Renal cortex interstitium (tissue), 15 donors: ENCODE measurements at places on chromosomes 2 and 18.

DNA sequence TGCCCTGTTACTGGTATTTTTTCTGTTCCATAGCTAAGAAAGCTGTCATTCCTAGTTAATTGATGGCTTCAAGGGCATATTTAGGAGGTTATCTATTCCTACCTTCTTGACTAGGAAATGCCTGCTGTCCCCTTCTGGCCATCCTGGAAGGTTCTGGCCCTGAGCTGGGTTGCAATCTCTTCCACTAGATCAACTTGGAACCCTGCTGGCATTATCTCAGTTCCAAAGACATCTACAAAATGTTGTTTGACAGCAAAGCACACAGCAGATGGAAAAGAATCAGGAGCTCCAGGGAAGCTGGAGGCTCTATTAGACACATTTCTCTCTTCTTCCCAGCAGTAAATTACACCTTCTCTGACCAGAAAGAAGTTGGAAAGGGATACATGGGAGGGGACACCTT, 192.1 kb downstream of the ARHGAP28 start:
- DNase-seq: no peak

- no peak for DNase-seq
Observed at GRCh38 chr2:195501746-195502145, 155.3 kb upstream of the SLC39A10 start.

DNA sequence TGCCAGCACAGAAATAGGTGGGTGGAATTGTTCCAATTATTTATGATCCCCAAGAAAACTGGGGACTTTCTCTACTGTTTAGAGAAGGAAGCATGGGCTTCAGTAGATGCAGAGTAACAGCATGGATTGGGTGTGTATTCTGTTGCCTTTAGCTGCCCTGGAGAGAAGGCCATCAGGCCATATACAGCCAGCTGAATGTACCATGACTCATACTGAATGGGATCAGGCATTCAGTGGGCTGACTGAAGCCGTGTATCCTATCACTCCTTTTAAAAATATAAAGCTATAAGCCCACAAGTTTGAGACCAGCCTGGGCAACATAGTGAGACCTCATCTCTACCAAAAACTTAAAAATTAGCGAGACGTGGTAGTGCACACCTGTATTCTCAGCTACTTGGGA, 16.7 kb upstream of the PLEKHM3 start:
- no peak for DNase-seq

GRCh38 chr18:64183665-64184064, 34.8 kb upstream of the LINC00305 start:
- DNase-seq: no peak

- no peak for DNase-seq
Observed at GRCh38 chr2:103448495-103448894, 686.7 kb downstream of the TMEM182 start.

DNA sequence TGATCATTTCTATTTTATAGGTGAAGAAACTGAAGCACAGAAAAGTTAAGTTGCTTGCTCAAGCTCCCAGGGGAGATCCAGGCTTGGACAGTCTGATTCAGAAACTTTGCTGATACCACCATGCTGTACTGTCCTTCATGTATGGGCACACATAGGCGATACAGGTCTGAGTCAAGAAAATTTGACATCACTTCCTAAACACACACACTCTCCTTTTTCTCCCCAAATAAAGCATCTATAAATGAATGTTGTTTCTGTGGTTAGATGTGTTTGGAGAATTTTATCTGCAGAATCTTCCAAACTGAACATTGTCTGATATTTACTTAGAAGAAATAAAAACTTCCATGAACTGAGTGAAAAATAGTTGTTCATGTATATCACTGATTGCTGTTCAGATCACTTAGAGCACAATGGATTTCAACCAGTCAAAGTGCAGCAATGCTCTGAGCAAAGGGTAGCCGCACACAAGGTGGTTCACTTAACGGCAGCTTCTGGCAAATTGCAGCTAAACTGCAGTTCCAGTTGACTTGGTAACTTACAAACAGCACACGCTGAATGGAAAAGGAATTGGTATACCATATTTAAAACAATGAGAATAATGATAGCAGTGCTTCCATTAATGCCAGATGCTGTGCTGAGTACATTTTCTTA, 10.0 kb upstream of the AGFG1 start:
- no peak for DNase-seq

- DNase-seq: no peak
Observed at GRCh38 chr18:37481072-37481471, 84.5 kb downstream of the CELF4 start.

- no peak for DNase-seq
Observed at GRCh38 chr2:107063228-107063627, 177.3 kb upstream of the ST6GAL2 start.

DNA sequence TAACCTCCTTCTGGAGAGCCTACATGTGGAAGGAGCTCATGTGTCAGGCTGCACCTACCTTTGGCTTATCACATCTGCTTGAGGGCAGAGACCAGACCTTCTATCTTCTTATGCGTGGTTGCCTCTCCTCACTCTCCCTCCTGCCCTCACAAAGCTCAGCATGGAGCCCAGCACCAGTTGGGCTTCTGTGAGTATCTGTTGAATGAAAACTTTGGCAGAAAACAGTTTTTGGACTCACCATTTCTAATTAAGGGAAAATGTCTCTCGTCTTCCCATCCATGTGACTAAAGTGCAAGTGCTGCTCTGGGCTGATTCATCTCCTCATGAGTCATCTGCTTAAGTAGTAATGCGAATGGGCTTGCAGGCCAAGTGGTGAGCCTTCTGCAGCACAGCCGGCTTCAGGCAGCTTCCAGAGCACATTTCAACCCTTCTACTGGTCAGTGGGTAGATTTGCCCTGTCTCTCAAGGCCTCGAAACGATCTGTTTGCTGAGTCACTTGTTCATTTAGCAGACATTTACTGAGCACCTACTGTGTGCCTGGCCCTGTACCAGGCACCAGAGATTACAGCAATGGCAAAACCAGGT, 102.6 kb downstream of the VSNL1 start:
- DNase-seq: no peak

- DNase-seq: peak; percentile 29
Observed at GRCh38 chr2:19474128-19474527, 115.7 kb upstream of the OSR1 start.

- no peak for DNase-seq
Observed at GRCh38 chr2:166179201-166179600, 51.4 kb upstream of the SCN1A start.

DNA sequence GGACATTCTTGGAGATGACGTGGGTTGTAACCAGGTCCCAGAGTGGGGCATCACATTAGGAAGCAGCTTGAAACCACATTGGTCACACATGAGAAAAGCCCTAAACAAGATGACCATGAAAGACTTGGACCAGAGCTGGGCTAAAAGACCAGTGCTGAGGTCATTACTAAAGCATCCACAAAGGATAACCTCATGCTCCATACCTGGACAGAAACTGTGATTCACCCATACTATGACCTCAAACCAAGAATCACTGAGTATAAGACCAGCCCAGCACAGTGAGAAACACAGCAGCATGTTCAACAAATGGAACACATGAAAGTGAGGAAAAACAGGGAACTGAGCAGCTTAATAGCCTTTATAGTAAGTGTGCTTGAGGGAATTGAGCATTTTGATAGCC, 635.5 kb upstream of the NETO1 start:
- DNase-seq: no peak

GRCh38 chr2:150047620-150048222, 439.7 kb downstream of the RND3 start:
- no peak for DNase-seq

DNA sequence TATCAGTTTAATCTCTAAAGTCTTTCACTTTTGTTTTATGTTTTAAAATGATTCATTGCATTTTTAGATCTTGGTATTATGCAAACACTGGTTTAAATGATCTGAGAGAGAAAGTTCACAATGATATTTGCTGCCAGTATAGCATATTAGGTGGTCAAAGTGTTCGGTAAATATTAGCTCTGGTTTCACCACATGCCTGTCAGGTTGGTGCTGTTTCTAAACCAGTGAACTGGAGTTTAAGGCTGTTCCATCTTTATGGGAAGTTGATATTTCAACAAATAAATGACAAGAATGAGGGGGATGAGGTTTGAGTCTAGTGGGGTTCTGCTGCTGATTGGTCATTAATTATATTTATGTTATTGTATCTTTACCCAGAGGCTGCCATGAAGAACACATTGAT, 436.4 kb downstream of the DCDC2C start:
- no peak for DNase-seq

DNA sequence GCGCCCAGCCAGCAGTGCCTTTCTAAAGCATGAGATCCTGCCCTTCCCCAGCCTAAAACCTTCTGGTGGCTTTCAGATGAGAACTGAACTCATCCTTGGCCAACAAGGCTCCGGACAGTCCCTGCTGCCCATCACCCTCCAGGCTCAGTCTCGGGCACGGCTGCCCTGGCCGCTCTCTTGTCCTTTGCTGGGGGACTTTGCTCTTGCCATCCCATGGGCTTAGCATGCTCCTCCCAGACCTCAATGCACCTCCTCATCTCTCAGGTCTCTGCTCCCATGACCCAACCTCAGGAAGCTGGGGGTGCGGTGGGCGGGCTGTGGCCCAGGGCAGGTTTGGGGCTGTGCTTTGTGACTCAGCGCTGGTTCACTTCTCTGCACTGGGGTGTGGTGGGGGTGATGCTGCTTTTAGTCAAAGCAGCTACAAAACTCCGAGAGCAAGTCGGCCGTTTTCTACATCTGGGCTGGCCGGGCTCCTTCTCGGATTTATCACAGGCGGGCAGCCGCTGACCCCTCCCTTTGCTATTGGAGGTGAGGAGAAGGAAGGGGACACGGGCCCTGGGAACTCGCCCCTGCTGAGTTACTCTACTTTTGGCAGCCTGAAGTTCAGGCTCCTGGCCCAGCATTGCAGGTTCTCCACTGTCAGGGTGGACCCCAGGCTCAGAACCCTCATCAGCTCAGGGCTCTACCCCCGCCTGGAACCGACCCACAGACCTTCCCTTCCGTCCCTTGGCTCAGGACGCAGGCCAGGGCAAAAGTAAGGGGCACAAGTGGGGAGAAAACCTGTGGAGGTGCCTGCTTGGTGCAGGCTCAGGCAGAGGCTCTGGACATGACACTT, 90.6 kb upstream of the TAF1B start:
- DNase-seq: no peak

- DNase-seq: no peak
Observed at GRCh38 chr18:67621049-67621713, 104.7 kb upstream of the DSEL start.

DNA sequence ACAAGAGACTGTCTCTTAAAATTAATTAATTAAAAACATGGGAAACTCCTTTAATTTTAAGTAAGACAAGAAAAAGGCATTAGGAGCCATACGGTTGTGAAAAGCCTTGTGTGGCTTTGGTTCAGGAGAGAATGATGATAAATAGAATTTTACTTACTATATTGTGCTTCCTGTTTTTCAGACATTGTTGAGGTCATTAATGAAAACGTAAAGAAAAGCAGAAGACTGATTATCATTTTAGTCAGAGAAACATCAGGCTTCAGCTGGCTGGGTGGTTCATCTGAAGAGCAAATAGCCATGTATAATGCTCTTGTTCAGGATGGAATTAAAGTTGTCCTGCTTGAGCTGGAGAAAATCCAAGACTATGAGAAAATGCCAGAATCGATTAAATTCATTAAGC, 10.7 kb upstream of the IL1RL2 start:
- no peak for DNase-seq

DNA sequence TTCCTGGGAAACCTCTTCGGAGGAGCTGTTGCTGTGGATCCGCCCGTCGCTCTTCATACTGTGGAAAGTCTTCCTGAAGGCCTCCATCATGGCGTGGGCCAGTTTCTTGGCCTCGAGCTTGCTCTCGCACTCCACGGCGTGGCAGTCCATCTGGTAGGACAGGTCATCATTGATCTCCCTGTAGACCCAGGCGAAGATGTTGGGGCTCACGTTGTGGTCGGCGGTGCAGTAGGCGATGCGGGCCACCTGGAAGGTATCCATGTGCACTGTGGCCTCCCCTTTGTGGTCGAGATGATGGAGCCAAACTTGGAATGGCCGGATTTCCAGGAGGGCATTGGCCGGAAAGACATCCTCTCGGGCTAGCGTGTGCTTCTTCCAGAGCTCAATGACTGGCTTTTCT, 245.4 kb downstream of the PID1 start:
- no peak for DNase-seq
